Heart right ventricle (tissue), 16 donors: ENCODE measurements at places on chromosomes 1 and 21.

DNA sequence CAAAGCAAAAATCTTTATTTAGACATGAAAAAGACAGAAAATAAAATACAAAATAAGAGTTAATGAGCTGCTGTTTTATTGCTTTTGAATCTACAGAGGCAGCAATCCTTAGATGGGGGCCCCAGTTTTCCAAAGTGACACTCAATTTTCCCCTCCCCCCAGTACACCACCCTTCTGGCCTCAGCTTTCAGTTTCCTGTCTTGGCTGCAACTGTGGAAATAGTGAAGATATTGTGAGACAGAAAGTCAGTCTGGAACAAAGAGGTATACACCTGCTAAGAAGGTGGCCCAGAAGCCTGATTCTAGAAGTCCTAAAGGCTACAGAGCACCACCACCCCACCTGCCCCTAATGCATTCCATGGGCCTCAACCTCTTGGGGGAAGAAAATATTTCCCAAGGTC is 1.1 kb upstream of the MTMR11 start:
- no peak for DNase-seq

DNA sequence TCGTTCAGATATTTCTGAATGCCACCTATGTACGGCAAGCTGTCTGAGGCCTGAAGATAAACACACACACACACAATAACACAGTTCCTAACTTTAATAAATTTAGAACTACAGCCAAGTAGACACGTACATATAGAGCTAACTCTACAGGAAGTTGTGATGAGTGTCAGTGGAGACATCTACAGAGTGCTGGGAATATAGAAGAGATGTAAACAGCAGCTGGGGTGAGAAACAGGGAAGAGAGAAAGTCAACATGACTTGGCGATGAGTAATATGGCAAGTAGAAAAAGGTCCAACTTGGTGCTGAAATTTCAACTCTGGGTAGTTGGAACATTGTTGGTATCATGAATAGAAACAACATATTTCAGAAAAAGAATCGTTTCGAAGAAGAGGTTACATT is 206.5 kb downstream of the ZP4 start:
- no peak for DNase-seq

- DNase-seq: no peak
Measured at GRCh38 chr1:209800984-209801834, 4.7 kb downstream of the IRF6 start.

DNA sequence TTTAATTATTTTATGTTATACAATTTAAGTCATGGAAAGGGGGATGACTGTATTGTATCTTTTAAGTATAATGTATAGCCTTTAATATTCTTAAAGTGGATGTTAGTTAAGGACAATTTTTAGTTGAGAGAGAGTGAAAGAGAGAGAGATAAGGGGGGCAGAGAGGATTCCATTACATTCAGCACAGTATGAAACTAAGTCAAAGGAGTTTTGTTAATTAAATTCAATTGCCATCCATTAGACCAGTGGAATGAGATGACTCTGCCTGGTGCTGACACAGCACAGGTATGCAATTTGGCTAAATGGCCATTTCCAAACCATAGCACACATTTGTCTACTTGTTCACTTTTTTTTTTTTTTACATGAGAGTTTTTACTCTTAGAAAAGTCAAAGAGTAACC is 27.5 kb downstream of the NFIA start:
- no peak for DNase-seq

DNA sequence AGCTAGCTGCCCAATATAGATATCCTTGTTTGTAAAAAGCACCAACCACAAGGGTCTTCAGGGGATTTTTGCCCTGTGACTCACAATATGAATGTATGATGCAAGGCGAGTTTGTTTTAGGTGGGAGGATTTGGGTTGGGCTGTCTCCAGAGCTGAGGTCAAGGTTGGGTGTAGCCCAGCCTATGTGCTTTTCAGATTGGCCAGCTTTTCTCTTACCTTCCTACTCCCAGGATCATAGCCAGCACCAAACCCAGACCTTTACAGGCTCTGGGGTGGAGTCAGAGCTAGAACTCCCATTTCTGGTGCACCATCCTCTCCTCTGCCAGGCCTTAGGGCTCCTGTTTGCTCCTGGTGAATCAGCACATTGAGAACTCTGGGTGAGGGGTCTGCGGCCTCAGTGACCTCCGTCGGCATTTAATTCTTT is 55.6 kb upstream of the GCLM start:
- no peak for DNase-seq

DNA sequence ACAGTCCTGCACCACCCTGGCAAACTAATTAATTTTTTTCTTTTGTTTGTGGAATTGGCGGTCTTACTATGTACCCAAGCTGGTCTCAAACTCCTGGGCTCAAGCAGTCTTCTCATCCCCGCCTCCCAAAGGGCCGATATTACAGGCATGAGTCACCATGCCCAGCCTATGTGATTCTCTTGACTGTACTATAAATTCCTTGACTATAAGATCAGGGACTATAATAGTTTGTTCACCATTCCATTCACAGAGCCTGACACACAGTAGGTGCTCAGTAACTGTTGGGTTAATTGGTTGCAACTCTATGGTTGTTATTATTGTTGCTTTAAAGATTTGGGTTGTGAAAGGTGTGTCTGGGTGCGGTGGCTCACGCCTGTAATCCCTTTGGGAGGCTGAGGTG is 17.2 kb downstream of the DAP3 start:
- no peak for DNase-seq

DNA sequence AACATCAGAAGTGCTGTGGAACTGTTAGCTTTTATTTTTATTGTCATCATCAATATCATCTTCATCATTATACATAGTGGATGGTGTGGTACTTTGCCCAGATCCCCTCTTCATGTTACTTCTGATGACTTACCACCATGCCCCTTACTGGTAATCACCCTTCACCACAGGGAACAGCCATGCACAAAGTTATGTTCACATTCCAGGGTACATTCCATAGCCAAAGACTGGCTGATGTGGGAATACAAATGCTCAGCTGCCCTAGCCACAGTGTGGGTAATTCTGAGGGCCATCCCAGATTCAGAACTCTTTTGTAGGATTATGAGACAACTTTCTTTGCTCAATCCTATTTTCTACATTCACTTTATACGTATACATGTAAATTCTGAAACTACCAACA is 691.3 kb upstream of the CXADR start:
- DNase-seq: no peak

DNA sequence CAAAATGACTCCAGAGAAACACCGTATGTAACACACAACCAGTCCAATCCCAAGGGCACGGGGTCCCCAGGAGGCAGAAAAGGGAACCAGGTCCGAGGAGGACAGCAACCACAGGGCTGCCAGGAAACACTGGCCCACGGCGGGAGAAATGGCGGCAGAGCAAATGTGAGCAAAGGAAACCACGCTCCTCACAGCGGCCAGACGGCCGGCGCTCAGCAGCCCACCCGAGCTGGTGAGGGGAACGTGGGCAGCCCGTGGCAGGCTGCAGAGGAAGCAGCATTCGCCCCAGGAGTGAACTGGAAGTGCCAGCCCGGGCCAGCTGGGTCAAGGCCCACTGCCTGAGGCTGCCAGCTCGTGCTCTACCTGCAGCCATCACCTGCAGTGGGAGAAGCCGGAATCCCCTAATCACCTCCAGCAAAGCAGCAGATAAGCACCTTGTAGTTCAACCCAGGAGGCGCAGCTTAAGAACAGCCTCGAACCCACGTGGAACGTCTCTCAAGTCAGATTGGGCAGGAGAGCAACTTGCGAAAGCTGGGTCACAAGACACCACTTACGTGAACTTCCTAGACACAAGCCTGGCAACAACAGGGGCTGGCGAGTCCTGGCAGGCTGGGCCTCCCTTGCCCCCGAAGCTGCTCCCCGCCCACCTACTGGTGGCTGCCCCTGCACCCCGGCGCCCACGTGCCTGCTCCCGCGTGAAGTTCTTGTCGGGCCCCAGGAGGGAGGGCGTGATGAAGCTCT is 6.7 kb downstream of the SLC19A1 start:
- no peak for DNase-seq

DNA sequence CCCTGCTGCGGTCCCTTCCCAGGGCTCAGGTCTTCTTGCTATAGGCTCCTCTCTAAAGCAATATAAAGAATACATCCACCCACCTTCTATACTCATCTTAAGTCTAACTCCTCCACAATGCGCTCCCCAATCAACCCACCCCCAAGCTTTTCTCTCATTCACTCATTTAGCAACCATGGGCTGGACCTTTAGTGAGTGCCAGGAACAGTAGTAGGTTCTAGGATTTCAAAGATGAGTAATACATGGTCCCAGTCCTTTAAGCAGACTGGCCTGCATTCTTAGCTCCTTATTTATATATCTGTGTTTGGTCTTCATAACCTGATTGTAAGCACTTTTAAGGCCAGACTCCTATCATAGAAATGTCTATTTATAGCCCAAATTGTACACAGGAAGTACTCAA is 5.9 kb downstream of the CAMK1G start:
- no peak for DNase-seq

GRCh38 chr1:163055005-163055404 is 14.2 kb upstream of the RGS4 start:
- no peak for DNase-seq

- DNase-seq: no peak
Measured at GRCh38 chr1:3679098-3679555, 26.8 kb downstream of the TP73 start.
